ENCODE measurements at places on chromosomes 12 and 14. TPM values are rescaled to one million over a fixed set of nuclear protein-coding genes. Genes with fewer than 3 reads are reported as not detected.

- H3K27ac ChIP-seq = no peak overlapping the region
- no peaks in the 10 kb centered on the region for H3K36me3 ChIP-seq
- H3K4me3 ChIP-seq = no peak overlapping the region
- DNase-seq = no peak
- no peaks in the 10 kb centered on the region for H3K27me3 ChIP-seq
These were observed 1193.3 kb downstream of the FLRT2 start for GRCh38 chr14:86723254-86723624.

DNA sequence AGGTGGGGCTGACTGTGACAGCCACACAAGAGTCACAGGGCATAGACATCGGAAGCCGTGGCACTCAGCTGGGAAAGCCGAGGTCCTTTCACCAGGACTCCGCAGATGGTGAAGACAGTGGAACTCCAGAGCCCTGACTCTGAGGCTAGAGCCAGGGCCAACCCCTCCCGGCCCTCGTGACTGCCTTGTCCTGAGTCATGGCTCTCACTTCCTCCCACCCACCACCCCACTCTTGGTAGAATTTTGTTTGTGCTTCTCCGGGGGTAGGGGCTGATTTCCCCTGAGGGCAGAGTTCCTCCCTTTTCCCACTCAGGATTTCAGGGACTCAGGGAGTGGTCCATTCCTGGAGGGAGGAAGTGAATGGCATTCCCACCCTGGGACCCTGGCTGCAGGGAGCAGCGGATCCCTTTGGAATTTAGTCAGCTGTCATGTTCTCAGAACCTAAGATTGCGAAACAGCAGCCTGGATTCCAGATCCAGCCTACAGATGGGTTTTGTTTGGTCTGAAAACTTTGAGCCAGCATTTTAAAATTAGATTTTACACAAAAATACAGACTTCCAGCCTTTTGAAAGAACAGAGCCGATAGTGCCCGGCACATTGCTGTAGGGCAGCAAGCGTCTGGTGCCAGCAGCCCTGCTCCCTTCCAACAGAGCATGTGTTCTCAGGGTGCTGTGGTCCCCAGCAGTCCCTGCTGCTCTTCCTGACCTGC lies 50.7 kb downstream of the TPCN1 start:
- H3K27ac ChIP-seq = no peak overlapping the region
- no peaks in the 10 kb centered on the region for H3K36me3 ChIP-seq
- H3K4me1 ChIP-seq = no peaks in the 10 kb centered on the region
- no peaks in the 10 kb centered on the region for H3K27me3 ChIP-seq

- no peaks in the 10 kb centered on the region for H3K4me1 ChIP-seq
- DNase-seq = no peak
- H3K4me3 ChIP-seq = no peak overlapping the region
- H3K36me3 ChIP-seq = no peaks in the 10 kb centered on the region
These were observed 58.7 kb upstream of the RD3L start for GRCh38 chr14:104001003-104001402.

DNA sequence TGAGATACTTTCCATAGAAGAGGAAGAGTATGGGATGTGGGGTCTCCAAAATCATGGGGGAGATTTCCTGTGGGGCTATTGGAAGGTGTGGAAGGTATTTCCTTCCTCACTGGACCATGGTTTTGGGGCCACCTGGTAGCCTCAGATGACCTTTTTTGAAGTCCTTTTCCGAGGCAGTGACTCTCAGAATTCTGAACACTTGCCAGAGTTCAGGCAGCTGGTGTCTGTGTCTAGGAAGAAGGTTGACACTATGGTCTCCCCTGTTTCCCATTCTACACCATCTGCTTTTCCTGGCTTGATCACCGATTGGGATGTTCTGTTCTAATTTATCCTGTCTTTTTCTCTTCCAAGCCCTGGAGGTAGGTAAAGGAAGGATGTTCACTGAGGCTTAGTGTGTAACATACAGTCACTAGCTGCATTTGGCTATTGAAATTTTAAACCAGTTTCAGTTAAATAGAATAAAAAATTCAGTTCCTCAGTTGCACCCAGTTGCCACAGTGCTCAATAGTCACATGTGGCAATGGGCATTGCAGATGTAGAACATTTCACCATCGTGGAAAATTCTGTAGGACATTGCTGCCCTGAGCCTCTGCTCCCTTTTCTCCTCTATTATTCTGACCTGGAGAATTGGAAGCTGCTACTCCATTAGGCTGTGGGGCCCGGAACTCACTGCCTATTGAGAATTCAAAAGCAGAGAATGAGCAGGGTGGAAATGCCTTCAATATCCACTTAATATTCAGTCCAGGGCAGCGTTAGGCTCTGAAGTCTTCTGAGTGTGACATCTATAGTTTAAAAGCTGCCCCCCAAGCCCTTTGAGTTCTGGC lies 11.0 kb upstream of the PLEKHG3 start:
- H3K36me3 ChIP-seq = no peaks in the 10 kb centered on the region
- no peak overlapping the region for H3K4me3 ChIP-seq
- H3K27ac ChIP-seq = no peak overlapping the region
- no peak for DNase-seq
- H3K27me3 ChIP-seq = no peaks in the 10 kb centered on the region
- no peaks in the 10 kb centered on the region for H3K4me1 ChIP-seq

- DNase-seq = no peak
- H3K36me3 ChIP-seq = no peaks in the 10 kb centered on the region
- H3K27me3 ChIP-seq = peaks cover 30% of the 10 kb centered on the region
- no peak overlapping the region for H3K27ac ChIP-seq
- H3K4me3 ChIP-seq = no peak overlapping the region
These were observed 6.7 kb upstream of the KRT1 start for GRCh38 chr12:52686756-52687487.

The KRT3 gene
- total RNA-seq = not detected

The KRT71 gene
- not detected for total RNA-seq
